ENCODE measurements at places on chromosomes 12 and 14.

DNA sequence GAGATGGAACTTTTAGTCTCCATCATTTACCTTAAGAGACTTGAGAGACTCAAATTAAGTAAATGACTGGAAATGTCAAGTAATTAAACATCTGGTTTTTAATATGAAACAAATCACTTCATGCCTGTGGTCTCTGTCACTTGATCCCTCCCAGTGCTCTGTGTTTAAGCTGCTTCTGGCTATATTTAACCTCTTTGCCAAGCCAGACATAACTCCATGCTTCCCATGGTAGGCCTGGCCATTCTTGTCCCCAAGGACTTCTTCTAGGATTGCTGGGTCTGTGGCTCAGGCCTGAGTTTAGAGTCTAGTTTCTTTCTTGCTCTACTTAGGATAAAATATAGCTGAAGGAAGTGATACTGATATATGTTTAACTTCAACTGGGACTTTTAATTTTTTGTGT lies 1013.6 kb downstream of the FLRT2 start:
- no peak for DNase-seq

DNA sequence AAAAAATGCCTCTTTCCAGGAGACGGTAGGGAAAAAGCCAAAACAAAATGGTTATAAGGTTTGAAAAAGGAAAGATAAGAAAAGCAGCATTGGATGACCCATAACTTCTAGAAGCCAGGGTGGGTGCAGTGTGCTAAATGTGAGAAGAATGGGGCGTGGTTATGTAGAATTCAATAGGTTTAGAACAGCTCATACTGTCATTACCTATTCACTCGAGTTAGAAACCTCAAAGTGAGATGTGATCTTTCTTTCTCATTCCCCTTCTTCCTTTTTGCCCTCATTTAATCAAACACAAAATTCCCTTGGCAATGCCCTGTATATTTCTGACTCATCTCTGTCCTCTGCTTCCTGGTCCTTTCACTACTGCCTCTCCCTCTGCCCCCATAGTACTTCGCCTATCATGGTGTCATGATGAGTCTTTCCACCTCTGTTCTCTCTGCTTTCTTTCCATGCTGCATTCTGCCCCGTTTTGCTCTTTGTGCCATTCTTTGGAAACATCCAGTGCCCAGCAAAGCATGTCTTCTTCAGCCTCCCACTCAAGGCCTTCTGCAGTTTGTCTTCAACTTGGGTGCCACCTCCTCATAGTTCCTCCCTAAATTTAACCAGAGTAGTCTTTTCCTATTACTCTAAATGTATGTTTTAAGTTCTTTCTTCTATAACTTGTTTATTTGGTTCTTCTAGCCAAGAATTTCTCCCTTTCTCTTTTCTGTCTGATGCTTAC lies 496.3 kb downstream of the NRXN3 start:
- DNase-seq: no peak

DNA sequence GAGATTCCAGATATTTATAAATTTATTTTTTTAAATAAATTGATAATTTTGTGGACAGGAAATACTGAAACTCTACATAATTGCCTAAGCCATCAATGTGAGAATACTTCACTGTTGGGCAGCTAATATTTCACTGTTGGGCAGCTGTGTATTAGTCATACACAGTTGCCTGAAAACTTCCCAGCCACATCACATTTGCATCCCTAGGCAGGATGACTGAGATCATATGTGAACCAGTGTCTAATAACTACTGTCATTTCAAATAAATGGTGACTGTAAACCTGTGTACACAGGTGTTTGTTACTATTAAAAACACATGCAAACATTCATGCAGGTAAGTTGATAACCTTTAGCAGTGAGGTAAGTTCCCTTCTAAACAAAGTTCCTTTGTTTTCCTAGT lies 43.9 kb downstream of the TMTC3 start:
- DNase-seq: no peak

- no peak for DNase-seq
Observed at GRCh38 chr14:56515739-56516138, 63.9 kb upstream of the TMEM260 start.

- no peak for DNase-seq
Observed at GRCh38 chr14:97688631-97689336, 891.6 kb downstream of the VRK1 start.

- DNase-seq: no peak
Observed at GRCh38 chr14:51039252-51039651, 55.7 kb downstream of the TRIM9 start.

DNA sequence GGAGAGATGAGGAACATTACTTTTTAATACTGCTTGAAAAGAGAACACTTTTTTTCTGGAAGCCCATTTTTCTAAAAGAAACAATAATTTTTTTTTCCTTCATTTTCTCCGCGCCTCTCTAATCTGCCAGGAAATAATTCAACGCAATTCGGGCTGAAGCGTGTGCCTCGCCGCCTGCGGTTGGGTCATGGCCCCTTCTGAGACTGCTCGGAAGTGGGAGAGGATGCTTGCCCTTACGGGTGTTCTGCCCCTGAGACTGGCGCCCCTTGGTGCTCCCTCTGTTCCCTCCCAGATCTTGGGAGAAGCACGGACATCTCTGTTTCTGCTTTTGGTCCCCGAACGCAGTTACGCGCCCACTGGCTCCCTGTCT lies 332 bp upstream of the TBC1D30 start:
- no peak for DNase-seq

DNA sequence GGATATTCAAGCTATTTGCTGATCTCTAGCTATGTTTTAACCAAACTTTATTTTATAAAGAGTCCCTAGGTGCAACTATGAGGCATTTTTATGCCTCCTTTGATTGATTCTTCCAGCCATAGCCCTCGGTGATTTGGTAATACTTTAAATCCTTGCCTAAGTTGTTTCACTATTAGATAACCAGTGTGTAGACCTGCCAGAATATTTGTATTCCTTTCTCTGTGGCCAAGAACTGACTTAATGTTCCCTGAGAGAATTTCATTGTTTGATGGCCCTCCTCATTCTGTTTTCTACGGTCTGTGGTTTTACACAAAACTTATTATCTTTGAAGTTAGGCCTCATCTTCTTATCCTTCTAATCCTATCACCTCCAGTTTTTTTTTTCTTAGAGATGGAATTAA lies 109.7 kb upstream of the MDGA2 start:
- no peak for DNase-seq

DNA sequence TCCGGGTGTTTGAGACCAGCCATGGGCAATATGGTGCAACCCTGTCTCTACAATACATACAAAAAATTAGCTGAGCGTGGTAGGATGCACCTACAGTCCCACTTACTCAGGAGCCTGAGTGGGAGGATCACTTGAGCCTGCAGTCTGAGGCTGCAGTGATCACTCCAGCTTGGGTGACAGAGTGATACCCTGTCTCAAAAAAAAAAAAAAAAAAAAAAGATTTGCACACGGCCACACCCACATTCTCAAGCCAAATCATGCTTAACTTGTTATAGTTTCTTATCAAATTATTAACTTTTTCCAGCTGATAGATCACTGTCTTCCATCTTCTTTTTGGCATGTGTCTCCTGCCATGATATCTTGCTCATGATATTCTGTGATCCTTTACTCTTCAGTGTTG lies 6.8 kb downstream of the DRAM1 start:
- no peak for DNase-seq

GRCh38 chr14:88005050-88005481 lies at the start of gene GPR65:
GPR65 (plus strand) TSS chr14:88005135; CDS start chr14:88010848, 5,713 bp downstream.
- peak; percentile 83 for DNase-seq

- no peak for DNase-seq
Observed at GRCh38 chr14:90140298-90140955, 78.6 kb downstream of the KCNK13 start.

GRCh38 chr14:35535483-35536112 lies 1.6 kb downstream of the INSM2 start:
- DNase-seq: no peak

DNA sequence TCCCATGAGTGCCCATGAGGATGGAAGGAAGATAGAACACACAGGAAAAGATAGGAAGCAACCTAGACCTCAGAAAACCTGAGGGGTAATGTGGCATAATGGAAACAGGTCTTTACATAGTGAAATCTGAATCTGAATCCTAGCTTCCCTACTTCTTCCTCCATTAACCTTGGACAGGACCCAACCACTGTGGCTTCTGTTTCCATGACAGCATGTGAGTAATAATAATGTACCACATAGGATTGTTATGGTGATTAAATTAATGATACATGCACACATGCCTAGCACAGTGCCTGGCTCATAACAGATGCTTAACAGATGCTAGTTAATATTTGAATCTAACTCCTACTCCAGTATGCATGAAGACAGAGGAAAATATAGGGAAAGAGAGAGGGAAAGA lies 11.2 kb downstream of the TTC9 start:
- DNase-seq: no peak

DNA sequence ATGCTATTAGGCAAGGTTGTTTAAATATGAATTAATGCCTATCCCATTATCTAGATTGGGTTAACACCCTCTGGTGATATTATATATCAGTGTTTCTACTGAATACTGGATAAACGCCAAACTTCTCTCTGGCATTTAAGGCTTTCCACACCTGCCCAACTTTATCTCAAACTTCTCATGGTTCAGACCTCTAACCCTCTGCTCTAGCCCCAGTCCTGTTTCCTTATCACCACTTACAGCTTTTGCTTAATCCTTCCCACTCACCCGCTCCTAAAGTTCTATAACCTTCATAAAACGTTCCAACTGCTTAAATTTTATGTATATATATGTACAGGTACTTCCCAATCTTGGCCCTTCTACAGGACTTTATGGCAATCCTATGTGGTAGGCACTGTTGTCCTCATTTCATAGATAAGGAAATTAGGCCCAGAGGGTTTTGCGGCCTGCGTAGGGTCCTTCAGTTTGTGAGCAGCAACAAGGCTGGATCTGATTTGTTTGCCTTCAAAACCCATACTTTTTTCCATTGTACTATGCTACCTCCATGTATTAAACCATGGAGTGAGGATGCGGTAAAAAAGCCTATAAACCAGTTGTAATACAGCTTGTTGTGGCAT lies 1.2 kb downstream of the LPCAT3 start:
- no peak for DNase-seq

- no peak for DNase-seq
Observed at GRCh38 chr14:69715725-69716477, 51.0 kb upstream of the SRSF5 start.

DNA sequence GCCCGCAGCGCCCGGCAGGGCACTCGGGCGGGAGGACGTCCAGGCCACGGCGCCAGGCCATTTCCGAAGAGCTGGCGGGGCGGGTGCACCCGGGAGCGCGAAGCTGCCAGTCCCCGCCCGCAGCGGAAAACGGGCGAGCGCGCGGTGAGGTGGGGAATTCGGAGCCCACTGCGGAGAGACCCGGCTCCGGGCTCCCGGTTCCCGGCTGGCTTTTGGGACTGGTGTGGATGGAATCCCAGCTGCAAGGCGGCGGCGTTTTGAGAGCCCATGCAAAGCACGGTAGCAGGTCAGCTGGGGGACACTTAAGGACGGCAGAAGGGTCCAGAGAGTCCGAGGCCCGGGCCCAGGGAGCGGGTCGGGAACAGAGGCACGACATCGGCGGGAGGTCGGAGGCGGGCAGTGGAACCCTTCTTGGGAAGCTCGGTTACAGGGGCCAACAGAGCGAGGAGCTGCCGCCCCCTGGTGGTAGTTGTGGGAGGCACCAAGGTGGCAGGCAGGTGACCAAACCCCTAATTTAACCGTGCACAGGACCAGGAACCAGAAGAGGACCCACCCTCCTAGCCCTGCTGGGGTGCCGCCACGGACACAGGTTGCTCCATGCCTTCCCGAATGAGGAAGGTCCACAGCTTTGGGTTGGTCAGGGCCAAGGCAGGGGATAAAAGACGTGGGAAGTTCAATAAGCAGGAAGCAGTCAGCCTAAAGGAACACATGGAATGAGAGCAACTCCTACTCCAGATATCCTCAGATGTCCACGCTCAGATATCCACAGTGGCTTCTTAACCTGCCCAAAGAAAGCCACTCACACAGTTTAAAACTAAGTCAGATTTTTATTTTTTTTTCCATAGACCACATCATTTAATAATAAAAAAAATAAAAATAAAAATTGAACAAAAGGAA lies 685 bp upstream of the CDH24 start:
- DNase-seq: peak; percentile 86

DNA sequence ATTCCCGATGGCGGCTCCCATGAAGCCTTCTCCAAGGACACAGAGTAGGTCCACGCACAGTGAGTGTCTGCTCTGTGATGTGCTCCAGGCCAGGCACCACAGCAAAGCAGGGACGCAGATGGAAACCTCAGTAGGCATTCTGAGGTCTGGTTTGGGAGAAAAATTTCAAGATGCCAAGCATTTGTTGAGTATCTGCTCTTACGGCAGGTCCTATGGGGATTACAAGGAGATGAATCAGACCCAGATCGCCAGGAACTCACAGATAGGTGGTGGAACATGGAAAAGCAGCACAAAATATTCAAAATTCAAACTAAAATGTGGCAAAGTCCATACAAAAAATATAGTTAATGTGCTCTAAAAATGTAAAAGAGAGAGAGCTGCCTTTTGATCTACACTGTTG lies 684.9 kb upstream of the TMEM132C start:
- DNase-seq: no peak

DNA sequence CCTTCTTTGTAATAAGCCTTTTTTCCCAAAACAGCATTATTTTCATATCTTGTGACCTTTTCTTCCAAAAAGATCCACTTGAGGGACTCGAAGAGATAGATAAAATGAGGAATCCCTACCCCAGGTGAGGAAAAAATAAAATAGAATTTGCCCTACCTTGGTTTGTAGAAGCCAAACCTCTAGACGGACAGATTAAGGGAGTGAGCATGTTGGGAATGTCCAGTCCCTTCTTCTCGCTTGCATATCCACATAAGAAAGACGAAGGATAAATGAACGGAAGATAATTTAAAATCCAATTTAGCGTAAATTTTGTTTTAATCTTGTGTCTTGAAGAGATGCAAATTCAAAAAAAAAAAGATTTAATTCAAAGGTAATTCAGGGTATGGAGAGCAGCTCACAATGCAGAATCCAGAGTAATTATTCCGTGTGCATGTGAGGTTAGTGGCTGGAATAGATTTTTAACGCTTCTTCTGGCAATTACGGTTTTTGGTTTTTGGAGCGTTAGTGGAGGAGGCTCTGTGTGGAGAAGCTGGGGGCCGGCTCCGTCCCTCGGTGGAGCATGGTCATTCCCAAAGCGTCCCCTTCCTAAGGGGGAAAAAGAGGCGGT lies 1.5 kb downstream of the GRIN2B start:
- DNase-seq: no peak

GRCh38 chr14:56992332-56992820 lies 182.1 kb upstream of the OTX2 start:
- no peak for DNase-seq
